ENCODE measurements at places on chromosomes 13 and 19. TPM values are rescaled to one million over a fixed set of nuclear protein-coding genes. Genes with fewer than 3 reads are reported as not detected.

Gene TICAM1
- 4.0 TPM for total RNA-seq

Gene MBD3L2
- not detected for total RNA-seq

Gene WASF3
- total RNA-seq: 16.2 TPM

Gene ATP7B
- 6.5 TPM for total RNA-seq

Gene CCNA1
- 127 TPM for total RNA-seq

Gene KANK3
- total RNA-seq: 18.4 TPM

Gene KASH5
- total RNA-seq: not detected

Gene FPR1
- total RNA-seq: not detected

Gene LRRC8E
- total RNA-seq: 2.0 TPM

Gene DCLK1
- total RNA-seq: 2.2 TPM

Gene F10
- total RNA-seq: 0.13 TPM

Gene CLEC17A
- total RNA-seq: not detected

Gene APOC4
- not detected for total RNA-seq

Gene LAIR1
- total RNA-seq: not detected

Gene LSR
- total RNA-seq: 0.40 TPM

Gene SIGLECL1
- not detected for total RNA-seq

Gene KLHL1
- total RNA-seq: not detected

Gene RFPL4AL1
- not detected for total RNA-seq

Gene ZNF681
- total RNA-seq: 0.26 TPM

Gene CC2D1A
- 6.6 TPM for total RNA-seq

Gene CRLF1
- total RNA-seq: not detected

Gene SYCN
- not detected for total RNA-seq

Gene CEACAM8
- total RNA-seq: not detected

Gene S1PR5
- not detected for total RNA-seq
